ENCODE measurements at places on chromosomes 5 and 9. TPM values are rescaled to one million over a fixed set of nuclear protein-coding genes. Genes with fewer than 3 reads are reported as not detected.

- DNase-seq = no peak
Observed at GRCh38 chr9:133121915-133122550, 993 bp upstream of the RALGDS start.

- no peak for DNase-seq
Observed at GRCh38 chr9:128383791-128384190, 12.6 kb downstream of the URM1 start.

The TLE1 gene
- 9.8 TPM for total RNA-seq

The SNCB gene
- not detected for total RNA-seq

Data from Right ventricle myocardium inferior (tissue), 1 donor.